Activated CD4-positive, alpha-beta memory T cell treated with anti-CD3 and anti-CD28 coated beads, Interleukin-2, amount 10 ng/mL, durations not matched to agents 7 days and 5 days (primary cell): ENCODE measurements at places on chromosomes 11 and 22. TPM values are rescaled to one million over a fixed set of nuclear protein-coding genes. Genes with fewer than 3 reads are reported as not detected.

GRCh38 chr11:86066657-86067008, 2.3 kb downstream of the PICALM start:
- peaks cover 42% of the 10 kb centered on the region for H3K36me3 ChIP-seq
- peak overlapping the region; percentile 88 for H3K27ac ChIP-seq
- peak overlapping the region; percentile 100 for H3K4me3 ChIP-seq
- H3K27me3 ChIP-seq, result no peaks in the 10 kb centered on the region

DNA sequence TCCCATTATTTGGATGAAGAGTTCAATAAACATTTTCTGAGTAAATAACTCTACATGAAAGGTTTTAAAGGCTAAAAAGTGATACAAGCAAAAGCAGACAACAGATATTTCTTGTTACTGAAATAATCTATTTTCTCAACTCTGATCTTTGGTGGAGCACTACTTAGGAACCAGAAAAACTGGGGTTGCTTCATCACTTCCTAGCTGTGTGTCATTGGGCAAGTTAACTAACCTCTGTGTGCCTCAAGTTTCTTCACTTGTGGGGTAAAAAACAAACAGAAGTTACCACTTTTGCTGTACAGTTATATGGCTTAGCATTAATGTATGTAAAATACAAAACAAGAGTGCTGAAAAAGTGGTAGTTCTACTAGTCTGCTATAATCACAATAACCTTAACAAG, 5.6 kb downstream of the MAPK1 start:
- H3K27ac ChIP-seq, result no peak overlapping the region
- peaks cover 29% of the 10 kb centered on the region for H3K36me3 ChIP-seq
- H3K27me3 ChIP-seq, result no peaks in the 10 kb centered on the region
- DNase-seq, result no peak
- H3K4me3 ChIP-seq, result no peak overlapping the region

DNA sequence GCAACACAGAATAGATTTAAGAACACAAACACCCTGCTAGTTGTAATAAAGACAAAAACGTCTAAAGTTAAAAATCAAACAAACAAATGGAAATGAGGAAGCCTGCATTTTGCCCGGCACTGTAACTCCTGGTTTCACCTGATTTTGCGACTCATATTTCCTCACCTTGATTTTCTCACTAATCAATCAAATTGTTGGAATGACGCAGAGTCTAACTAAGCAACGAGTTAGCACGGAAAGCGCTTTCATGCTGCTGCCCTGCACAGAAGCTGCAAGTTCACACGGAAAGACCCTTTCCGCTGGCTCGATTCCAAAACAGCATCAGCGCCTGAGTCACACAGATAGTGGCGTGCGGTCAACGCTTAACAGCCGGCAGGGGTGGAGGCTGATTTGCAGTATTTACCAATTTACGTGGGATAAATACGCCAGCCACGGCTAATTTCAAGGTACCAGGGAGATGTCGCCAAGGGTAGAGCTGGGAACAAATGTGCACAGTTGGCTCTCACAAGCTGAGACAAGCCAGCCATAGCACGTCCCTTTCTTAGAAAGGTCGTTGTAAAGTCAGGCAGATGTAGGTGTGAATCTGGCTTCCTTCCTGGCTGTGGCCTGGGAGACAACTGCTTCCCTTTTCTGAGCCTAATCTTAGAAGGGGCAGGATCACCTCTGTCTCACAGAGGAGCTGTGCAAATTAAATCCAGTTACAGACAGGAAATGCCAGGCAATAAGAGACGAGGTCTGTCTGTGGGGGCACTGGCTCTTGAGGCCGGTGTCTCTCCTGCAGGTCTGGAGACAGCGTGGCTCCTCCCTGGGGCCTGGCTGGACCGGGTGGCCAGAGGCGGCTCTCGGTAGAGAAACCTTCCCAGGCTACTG, 76.9 kb upstream of the TTLL12 start:
- H3K36me3 ChIP-seq, result no peaks in the 10 kb centered on the region
- DNase-seq, result peak; percentile 90
- H3K4me3 ChIP-seq, result peak overlapping the region; percentile 63
- peak overlapping the region; percentile 85 for H3K27ac ChIP-seq
- H3K27me3 ChIP-seq, result peaks cover 9% of the 10 kb centered on the region

GRCh38 chr11:406796-407650, 7.8 kb downstream of the SIGIRR start:
- peaks cover 2% of the 10 kb centered on the region for H3K36me3 ChIP-seq
- peak; percentile 93 for DNase-seq
- peaks cover 12% of the 10 kb centered on the region for H3K4me1 ChIP-seq
- peak overlapping the region; percentile 32 for H3K4me3 ChIP-seq
- no peak overlapping the region for H3K27ac ChIP-seq

- no peak overlapping the region for H3K4me3 ChIP-seq
- H3K27ac ChIP-seq, result no peak overlapping the region
- H3K4me1 ChIP-seq, result no peaks in the 10 kb centered on the region
- DNase-seq, result no peak
- H3K36me3 ChIP-seq, result no peaks in the 10 kb centered on the region
These were observed 79.9 kb upstream of the SYT13 start for GRCh38 chr11:45365961-45366618.

- no peaks in the 10 kb centered on the region for H3K36me3 ChIP-seq
- H3K4me3 ChIP-seq, result no peak overlapping the region
- H3K27me3 ChIP-seq, result no peaks in the 10 kb centered on the region
- H3K4me1 ChIP-seq, result peaks cover 4% of the 10 kb centered on the region
- no peak overlapping the region for H3K27ac ChIP-seq
- DNase-seq, result no peak
These were observed 44.0 kb downstream of the TP53I11 start for GRCh38 chr11:44906649-44907048.

GRCh38 chr22:22423681-22424080, 84.9 kb downstream of the ZNF280B start:
- H3K36me3 ChIP-seq, result no peaks in the 10 kb centered on the region
- H3K4me3 ChIP-seq, result no peak overlapping the region
- no peaks in the 10 kb centered on the region for H3K4me1 ChIP-seq
- no peak for DNase-seq
- peaks cover 36% of the 10 kb centered on the region for H3K27me3 ChIP-seq

GRCh38 chr11:14253840-14254239, 105.1 kb downstream of the RRAS2 start:
- no peaks in the 10 kb centered on the region for H3K36me3 ChIP-seq
- H3K27ac ChIP-seq, result no peak overlapping the region
- H3K27me3 ChIP-seq, result peaks cover 5% of the 10 kb centered on the region
- peaks cover 8% of the 10 kb centered on the region for H3K4me1 ChIP-seq

DNA sequence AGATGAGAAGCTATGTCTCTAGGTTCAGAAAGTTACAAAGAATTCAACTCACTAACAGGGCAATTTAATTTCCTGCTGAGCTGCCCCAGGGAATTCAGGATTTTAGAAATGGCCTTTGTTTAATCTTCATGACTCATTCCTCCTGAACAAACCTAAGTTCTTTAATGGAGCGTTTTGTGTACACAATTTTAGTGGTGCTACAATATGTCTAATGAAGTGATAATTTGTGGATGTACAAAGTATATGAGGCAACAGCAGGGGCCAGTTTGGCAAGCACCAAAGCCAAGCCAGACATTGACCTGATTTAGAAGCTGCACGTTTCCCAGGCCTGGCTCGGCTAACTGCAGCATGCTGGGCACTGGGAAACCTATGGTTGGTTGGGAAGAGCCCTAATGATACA, 34.4 kb upstream of the HEPHL1 start:
- no peak overlapping the region for H3K4me3 ChIP-seq
- H3K4me1 ChIP-seq, result no peaks in the 10 kb centered on the region
- no peak overlapping the region for H3K27ac ChIP-seq
- no peaks in the 10 kb centered on the region for H3K27me3 ChIP-seq

- peaks cover 3% of the 10 kb centered on the region for H3K36me3 ChIP-seq
- peaks cover 66% of the 10 kb centered on the region for H3K4me1 ChIP-seq
- no peak overlapping the region for H3K4me3 ChIP-seq
- no peak for DNase-seq
These were observed 37.0 kb downstream of the ETS1 start for GRCh38 chr11:128550261-128550821.

GRCh38 chr11:131671734-131672133, 301.3 kb downstream of the NTM start:
- no peak overlapping the region for H3K4me3 ChIP-seq
- no peak overlapping the region for H3K27ac ChIP-seq
- H3K4me1 ChIP-seq, result peaks cover 2% of the 10 kb centered on the region
- H3K27me3 ChIP-seq, result no peaks in the 10 kb centered on the region
- DNase-seq, result no peak

DNA sequence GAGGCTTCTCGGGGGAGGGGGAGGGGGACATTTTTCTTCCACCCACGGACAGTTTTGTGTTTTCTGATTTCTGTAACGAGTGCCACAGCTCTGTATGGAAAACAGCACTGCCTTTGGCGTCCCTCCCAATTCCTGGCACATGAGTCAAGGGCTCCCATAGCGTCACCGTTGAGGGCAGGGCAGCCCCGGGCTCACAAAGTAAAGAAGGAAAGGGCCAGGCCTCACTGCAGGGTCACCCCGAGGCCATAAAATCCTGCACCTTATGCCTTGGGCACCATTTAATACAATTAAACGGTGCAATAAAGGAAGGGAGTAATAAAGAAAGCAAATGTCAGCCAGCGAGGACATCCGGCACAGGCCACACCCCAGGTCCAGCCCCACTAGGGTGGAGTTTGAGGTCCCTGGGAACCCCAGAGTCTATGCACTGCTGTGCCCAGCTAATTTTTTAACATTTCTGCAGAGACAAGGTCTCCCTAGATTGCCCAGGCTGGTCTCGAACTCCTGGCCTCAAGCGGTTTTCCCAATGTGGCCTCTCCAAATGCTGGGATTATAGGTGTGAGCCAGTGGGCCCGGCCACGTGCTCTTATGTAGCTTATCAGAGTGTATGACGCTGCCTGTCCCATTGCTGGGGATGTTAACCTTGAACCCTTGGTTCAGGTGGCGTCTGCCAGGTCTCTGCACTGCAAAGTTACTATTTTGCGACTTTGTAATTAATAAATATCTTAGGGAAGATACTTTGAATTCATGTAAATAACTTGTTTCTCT, 13.6 kb upstream of the MUC2 start:
- H3K4me1 ChIP-seq, result no peaks in the 10 kb centered on the region
- H3K4me3 ChIP-seq, result no peak overlapping the region
- no peak for DNase-seq
- no peak overlapping the region for H3K27ac ChIP-seq
- peaks cover 29% of the 10 kb centered on the region for H3K27me3 ChIP-seq

DNA sequence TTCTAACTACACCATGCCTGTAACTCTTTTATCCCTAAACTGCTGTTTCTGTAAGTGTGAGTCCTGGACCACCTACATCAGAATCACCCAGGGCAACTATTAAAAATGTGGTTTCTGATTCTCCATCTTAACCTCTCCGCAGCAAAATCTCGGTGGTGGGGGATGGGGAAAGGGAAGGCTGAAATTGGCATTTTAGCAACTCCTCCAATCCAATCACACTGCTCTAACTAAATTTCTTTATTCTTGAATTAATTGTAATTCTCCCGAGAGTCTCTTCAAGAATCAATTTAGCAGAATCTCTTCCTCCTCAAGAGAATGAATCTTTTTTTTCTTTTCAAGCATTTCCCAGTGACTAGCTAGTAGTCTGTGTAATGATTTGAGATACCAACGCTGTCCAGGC, 36.2 kb downstream of the SEZ6L start:
- no peak overlapping the region for H3K4me3 ChIP-seq
- H3K36me3 ChIP-seq, result no peaks in the 10 kb centered on the region
- H3K4me1 ChIP-seq, result no peaks in the 10 kb centered on the region
- H3K27me3 ChIP-seq, result peaks cover 5% of the 10 kb centered on the region

DNA sequence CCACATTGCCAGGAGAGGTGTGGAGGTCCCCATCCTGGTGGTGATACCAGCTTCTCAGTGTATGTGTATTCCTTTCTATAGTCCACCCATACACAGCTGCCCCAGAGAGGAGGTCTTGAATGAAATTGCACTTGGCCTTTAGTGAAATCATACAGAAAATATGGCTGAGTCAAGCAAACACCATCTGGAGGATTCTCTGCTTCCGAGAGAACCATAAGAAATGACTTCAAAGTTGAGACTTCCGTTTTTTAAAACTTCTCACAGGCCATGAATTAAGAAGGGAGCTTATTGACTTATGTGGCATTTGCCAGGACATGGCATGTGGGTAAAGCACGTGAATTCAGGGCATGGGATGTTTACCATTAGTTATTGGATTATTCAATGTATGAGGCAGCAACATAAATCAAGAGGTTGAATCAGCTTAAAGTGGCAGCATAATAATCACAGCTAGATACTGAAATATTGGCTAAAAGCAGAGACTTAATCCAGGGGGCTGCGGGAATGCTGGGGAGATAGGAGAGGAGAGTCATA, 119.1 kb upstream of the MTNR1B start:
- H3K36me3 ChIP-seq, result no peaks in the 10 kb centered on the region
- no peak for DNase-seq
- no peak overlapping the region for H3K4me3 ChIP-seq

DNA sequence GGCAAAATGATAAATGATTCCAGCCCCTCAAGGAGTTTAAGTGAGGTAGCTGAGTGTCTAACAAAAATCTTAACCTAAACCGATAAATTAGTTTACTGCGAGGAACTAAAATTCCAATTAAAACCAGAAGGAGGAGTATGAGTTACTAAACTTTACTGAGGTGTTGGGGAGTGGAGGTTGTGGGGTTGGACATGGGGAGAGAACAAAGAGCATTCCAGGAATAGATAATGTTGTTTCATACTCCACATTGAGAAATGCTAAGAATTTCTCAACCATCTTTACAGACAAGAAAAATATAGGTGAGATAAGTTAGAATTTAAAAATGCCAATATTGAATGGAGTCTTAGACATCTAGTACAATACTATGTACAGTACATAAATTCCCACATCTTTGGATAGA, 488.6 kb downstream of the METTL15 start:
- no peaks in the 10 kb centered on the region for H3K27me3 ChIP-seq
- H3K27ac ChIP-seq, result no peak overlapping the region
- H3K4me3 ChIP-seq, result no peak overlapping the region
- H3K36me3 ChIP-seq, result no peaks in the 10 kb centered on the region
- DNase-seq, result no peak
- H3K4me1 ChIP-seq, result no peaks in the 10 kb centered on the region

DNA sequence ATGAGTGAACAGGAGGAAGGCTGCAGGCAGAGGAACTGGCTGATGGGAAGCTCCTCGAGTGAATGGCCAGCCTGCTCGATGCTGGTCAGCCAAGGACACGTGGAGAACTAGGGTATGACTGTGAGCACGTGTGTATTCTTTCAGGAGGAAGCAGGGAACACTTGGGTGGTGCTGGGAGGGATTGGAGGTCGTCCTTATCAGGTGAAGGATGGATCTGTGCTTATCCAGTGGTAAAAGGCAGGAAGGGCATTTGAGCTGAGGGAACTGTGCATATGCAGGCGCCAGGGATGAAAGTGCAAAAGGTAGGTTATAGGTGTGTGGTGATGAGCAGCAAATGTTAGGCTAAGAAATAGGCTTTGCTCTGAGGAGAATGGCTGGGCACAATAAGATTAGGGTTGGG, 9.7 kb upstream of the SLCO2B1 start:
- peaks cover 24% of the 10 kb centered on the region for H3K27me3 ChIP-seq
- no peak overlapping the region for H3K4me3 ChIP-seq
- no peaks in the 10 kb centered on the region for H3K36me3 ChIP-seq

Gene CHKB
- 111 TPM for total RNA-seq

Gene FXYD6
- total RNA-seq, result not detected

Gene PIH1D2
- total RNA-seq, result 0.18 TPM

Gene NAGA
- total RNA-seq, result 33.7 TPM

Gene ABTB2
- 2.3 TPM for total RNA-seq

Gene LRRC10B
- total RNA-seq, result 0.13 TPM

Gene TMPRSS13
- total RNA-seq, result 1.9 TPM
